Activated CD4-positive, alpha-beta T cell treated with anti-CD3 and anti-CD28 coated beads, Interleukin-2, amount 50 U/mL, for 16 hours (primary cell): ENCODE measurements at places on chromosomes 16 and 17.

DNA sequence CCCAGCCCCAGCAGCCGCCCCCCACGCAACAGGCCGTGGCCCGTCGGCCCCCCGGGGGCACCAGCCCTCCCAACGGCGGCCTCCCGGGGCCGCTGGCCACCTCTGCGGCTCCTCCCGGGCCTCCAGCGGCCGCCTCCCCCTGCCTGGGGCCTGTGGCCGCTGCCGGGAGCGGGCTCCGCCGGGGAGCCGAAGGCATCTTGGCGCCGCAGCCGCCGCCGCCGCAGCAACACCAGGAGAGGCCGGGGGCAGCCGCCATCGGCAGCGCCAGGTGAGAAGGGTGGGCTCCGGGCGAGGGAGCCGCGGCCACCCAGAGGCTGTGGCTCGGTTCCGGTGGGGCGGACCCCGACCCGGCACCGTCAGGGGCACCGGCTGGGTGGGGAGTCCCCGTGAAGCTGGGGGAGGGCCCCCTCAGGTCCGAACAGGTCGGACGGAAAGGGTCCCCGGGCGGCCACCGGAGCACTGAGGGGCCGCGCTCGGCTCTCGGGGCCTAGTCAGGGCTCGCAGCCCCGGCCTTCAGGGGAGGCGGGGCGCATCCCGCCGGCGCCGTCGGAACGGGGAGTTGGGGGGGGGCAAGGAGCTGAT, 583 bp downstream of the ATXN2L start:
- no peak for DNase-seq

- DNase-seq, result no peak
Measured at GRCh38 chr17:4548721-4549531, 6.3 kb downstream of the MYBBP1A start.

GRCh38 chr17:7626956-7627249, 718 bp downstream of the SAT2 start:
- DNase-seq, result no peak

DNA sequence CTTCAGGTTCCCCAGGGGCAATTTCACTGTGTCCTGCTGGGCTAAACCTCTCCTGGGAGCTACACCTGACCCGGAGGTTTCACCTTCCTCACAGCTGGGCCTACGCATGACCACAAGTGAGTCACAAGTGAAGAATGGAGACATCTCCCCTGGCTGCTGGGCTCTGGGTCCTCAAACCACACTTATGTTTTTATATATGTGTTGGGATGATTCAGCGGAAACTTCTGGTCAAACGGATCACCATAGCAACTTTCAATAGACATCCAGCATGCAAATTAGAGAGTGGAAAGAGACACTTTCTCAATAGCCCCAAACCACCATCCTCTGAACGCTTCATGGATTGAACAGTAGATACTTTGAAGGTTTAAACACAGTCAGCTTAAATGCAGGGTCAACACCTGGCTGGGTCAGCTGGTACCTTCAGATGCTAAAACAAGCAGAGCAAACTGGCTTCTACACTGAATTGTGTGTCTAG, 28.0 kb upstream of the MAF start:
- DNase-seq, result peak; percentile 95
